ENCODE measurements at places on chromosomes 11 and 22. TPM values are rescaled to one million over a fixed set of nuclear protein-coding genes. Genes with fewer than 3 reads are reported as not detected.

The INS gene
- not detected for total RNA-seq

The SLC22A12 gene
- not detected for total RNA-seq

The APOA5 gene
- not detected for total RNA-seq

The ANKK1 gene
- not detected for total RNA-seq

The CALCA gene
- total RNA-seq: not detected

The SCO2 gene
- not detected for total RNA-seq

The C11orf86 gene
- not detected for total RNA-seq

The CFAP300 gene
- 0.99 TPM for total RNA-seq

The SMTNL1 gene
- total RNA-seq: not detected

The HDHD5 gene
- 52.6 TPM for total RNA-seq

Measured in left ventricle myocardium inferior (tissue), 1 donor.